ENCODE measurements at places on chromosomes 2 and 18.

- DNase-seq, result no peak
Observed at GRCh38 chr2:26215833-26216232, 28.6 kb downstream of the HADHA start.

DNA sequence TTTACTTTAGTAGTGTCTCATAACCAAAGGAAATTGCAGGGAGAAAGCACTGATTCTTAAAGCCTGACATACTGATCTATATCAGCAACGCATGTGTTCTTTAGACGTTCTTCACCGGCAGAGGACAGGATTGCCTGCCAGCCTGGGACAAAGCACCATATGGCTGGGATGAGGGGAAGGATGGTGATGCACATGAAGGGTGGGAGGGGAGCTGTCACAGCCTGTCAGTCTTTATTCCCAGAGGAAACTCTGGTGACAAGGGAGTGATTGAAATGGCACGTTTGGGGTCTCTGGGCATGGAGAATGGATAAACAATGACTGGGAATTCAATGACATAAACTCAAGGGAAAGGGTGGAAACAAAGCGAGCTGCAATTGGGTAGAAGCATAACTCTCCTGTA lies 808.1 kb downstream of the DCC start:
- DNase-seq, result no peak

DNA sequence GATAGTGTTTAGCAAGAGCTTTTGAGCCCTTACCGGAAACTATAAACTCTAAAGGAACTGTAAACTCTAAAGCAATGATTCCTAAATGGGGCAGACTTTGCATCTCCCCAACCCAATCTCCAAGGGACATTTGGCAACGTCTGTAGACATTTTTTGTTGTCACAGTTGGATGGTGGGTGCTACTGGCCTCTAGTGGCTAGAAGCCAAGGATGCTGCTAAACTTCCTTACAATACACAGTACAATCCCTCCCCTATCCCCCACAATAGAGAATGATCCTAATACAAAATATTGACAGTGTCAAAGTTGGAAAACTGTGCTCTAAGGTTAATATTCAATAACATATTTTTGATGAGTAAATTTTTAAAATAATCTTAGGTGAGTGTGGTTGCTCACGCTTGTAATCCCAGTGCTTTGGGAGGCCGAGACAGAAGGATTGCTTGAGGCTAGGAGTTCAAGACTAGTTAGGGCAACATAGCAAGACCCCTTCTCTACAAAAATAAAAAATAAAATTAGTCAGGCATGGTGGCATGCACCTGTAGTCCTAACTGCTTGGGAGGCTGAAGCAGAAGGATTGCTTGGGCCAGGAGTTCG lies 66.7 kb downstream of the PTPN4 start:
- peak; percentile 45 for DNase-seq

DNA sequence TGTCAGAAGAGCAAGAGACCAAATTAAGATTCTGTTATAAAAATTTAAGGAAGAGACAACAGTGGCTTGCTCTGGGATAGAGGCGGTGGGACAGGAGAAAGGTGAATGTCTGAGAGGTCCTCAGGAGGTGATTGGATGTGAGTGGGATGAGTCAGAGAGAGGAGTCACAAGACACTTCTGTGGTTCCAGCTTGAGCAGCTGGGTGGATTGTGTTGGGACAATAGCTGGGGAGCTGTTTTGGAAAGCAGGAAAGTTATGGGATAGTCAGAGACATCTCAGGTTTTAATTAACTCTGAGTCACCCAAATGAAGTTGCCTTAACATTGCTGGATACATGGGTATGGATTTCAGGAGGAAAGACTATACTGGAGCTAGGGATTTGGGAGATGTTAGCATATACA lies 218.0 kb upstream of the TRIB2 start:
- peak; percentile 27 for DNase-seq

DNA sequence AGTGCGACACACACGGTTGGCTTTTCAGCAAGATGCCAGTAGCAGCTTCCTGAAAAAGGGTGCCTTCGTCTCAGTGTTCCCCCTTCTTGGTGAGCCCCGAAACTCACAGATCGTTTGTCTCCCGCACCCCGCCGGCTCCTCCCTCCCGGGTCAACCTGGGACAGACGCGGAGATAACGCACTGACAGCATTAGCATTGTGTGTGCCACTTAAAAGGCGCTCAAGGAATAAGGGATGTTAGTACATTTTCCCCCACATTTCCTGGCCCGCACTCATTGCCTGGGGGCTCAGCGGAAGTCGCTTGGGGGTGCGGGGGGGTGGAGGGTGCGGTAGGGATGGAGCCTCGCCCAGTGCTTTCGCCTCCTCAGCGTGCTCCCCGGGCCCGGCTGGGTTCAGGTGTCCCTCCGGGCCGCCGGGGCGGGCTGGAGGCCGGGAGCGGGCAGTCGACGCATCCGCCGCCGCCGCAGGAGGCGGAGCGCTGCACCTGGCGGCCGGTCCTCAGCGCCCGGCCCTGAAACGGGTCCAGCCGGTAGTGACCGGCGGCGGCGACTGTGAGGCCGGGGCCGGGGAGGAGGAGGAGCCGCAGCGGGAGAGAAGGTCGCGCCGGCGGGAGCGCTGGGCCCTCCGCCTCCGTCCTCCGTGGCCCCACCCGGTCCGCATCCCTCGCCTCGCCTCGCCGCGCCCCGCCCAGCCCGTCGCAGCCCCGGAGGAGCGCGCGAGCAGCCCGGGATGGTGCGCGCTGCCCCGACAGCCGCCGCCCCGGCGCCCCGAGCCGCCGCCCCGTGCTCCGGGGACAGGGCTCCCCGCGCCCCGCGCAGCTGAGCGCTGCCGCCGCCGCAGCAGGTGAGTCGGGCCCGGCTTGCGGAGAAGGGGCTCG lies at the start of gene MFSD6:
MFSD6 (plus strand) TSS at position 694 of the 876 bp plus-strand sequence. CDS start 27,675 bp downstream, outside the sequence.
- no peak for DNase-seq

GRCh38 chr2:67806816-67807215 lies 256.0 kb downstream of the C1D start:
- DNase-seq, result no peak

DNA sequence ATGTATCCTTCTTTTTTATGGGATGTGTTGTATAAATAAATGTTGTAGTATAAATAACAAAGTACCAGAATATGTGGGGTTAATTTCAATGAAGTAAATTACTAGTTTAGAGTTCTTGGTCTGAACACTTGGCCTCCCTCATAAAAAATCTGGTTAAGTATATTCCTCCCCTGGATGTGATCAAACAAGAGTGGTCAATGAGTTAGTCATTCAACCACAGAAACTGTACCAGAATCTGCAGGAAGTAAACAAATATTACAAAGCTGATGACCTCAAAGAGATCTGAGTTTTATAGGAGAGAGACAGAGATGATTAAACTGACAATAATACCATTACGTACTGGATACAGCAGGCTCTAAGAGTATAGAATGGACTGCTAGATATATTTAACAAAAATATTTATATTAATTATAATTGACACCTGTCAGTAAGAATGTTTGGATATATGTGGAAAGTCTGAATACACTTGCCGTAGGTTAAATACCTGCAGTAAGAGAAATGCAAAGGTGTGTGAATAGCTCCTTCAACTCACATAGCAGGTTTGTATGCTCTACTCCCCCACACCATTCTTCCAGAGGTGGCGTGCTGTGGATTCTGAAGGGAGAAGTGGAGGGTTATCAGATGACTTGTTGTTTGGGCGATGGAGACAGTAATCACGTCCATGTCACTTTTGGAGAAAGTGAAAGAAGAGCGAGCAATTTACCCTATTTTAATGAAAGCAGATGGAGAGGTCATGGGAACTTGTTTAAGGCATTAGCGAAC lies 108.3 kb upstream of the LRATD1 start:
- no peak for DNase-seq

- no peak for DNase-seq
Observed at GRCh38 chr18:40577239-40577980, 1377.6 kb upstream of the PIK3C3 start.
